Left forelimb (tissue), 1 donor: ENCODE measurements at places on chromosomes 4 and X.

DNA sequence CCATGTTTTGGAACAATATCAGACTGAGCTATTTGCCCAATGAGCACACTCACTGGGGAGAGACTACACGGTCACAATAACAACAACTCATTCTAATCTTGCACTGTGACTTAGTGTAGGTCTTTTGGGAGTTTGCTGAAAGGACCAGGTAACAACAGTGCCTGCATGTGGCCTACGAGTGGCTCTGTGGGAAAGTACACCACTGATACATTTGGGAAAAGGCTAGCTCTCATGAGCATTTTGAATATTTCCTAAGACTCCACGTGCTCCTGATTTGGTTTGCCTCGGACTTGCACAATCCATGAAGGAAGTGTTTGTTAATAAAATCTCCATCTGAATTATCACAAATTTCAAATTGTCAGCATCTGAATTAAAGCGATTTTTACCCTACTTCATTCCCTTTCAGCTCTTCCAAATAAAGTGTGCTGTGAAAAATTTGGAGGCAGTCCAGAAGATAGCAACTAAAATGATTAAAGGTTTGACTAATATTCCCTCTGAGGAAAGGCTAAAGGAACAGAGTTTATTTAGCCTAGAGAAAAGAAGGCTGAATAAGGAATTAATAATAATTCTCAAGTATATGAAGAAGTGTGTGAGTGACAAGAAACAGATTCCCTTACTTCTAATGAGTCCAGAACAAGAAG, 406.4 kb downstream of the PPARGC1A start:
- DNase-seq = no peak

- no peak for DNase-seq
Observed at GRCh38 chrX:10571260-10571659, 49.1 kb downstream of the MID1 start.

DNA sequence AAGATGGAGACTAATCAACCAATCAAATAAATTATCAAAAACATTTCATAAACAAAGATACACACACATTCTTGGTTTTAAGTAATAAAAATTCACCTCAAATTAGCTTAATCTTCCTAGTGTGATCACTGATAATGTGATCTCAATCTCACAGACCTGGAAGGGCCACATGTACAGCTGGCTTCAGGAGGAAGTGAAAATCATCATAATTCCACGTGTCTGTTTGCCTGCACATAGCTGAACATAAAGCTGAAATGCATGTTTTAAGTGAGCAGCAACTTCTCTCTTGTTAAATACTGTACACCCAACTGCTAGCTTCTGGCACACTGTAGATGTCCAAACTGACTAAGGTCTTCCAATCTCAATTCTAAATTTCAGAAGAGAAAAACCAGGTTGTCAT, 53.8 kb downstream of the ARHGAP6 start:
- no peak for DNase-seq

DNA sequence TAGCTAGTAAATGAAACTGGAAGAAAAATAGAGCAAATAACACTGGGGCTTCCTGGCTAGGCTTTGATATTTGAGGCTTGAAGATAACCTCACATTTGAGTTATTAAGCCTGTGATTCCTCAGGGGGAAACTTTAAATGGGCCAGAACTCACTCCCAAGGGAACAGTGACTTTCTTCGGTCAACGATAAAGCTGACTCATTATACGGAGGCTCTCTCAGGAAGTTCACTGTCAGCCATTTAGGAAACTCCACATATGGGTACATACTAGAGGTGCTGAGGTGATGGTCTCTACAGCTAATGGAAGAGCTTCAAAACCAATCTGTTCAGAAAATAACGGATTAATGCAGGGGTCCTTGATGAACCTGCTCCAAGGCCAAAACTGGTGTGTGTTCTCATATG, 120.8 kb downstream of the SH2D1A start:
- DNase-seq = no peak

GRCh38 chr4:134024251-134024650, 177.3 kb downstream of the PABPC4L start:
- DNase-seq = no peak

GRCh38 chr4:6509587-6509986, 37.2 kb upstream of the PPP2R2C start:
- DNase-seq = peak; percentile 30
